ENCODE measurements at places on chromosomes 3 and 15. TPM values are rescaled to one million over a fixed set of nuclear protein-coding genes. Genes with fewer than 3 reads are reported as not detected.

Gene TMEM108
- total RNA-seq, result 9.0 TPM

Gene SH2D7
- not detected for total RNA-seq

Gene CD200R1
- not detected for total RNA-seq

Gene GJD2
- total RNA-seq, result 3.3 TPM

Gene C2CD4B
- not detected for total RNA-seq

Gene SLC9C1
- total RNA-seq, result not detected

Gene TMCO5A
- not detected for total RNA-seq

DNA sequence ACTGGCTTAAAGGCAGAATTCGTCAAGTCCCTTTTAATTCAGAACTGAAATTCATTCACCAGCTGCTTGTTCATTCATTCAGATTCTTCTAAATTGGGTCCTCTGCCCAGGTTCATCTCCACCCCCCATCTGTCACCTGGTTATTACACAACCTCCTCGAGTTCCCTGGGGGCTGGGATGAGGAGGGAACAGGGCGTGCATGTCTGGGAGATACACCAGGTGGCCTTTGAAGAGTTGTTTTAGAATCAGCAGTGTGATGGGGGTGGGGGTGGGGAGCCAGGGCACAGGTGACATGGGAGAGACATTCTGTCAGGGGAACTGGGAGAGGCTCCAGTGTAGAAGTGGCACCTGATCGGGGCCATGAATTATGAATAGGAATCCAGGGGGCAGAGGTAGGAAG is 8.2 kb downstream of the SNX33 start:
- H3K4me3 ChIP-seq, result peak overlapping the region; percentile 32
- H3K27ac ChIP-seq, result peak overlapping the region; percentile 67
- H3K4me1 ChIP-seq, result peaks cover 60% of the 10 kb centered on the region
- peaks cover 1% of the 10 kb centered on the region for H3K27me3 ChIP-seq
- DNase-seq, result no peak

DNA sequence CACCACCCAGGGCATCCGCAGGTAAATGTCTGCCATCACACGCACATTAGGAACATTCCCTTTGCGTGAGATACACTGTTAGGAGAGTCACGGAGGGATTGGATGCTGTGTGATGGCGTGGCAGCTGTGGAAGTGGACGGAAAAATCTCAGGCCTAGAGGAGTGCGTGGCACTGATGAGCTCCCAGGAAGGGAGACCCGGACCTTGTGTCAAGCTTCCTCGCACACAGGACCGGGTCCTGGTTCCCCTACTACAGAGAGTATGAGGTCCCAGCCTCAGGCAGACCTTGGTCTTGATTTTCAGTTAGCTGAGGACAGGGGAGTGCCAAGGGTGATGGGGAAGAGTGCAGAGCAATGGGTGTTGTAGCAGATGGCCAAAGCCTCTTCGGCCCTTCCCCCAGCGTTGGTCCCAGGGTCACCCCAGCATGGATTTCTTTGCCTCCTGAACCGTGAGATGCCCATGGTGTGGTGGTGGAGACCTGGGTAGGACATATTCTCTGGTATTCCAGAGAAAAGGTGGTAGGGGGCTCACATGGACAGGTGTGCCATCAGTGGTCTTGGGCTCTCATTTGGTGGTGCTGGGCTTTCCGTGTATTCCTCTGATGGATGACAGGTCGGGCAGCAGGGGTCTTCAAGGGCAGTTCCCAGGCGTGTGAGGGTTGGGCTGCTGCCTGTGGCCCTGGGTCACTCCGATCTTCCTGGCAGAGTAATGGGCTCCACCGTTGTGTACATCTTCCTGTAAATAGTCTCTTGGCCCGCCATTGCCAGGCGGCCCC is 105.1 kb downstream of the SNRPN start:
- H3K4me1 ChIP-seq, result no peaks in the 10 kb centered on the region
- peak overlapping the region; percentile 68 for H3K27ac ChIP-seq
- peaks cover 65% of the 10 kb centered on the region for H3K27me3 ChIP-seq
- no peak overlapping the region for H3K4me3 ChIP-seq

- no peak for DNase-seq
- peaks cover 4% of the 10 kb centered on the region for H3K36me3 ChIP-seq
- peak overlapping the region; percentile 100 for H3K4me3 ChIP-seq
- no peak overlapping the region for H3K27ac ChIP-seq
- peaks cover 9% of the 10 kb centered on the region for H3K4me1 ChIP-seq
Measured at GRCh38 chr3:32500880-32501782, 1.5 kb downstream of the CMTM6 start.

DNA sequence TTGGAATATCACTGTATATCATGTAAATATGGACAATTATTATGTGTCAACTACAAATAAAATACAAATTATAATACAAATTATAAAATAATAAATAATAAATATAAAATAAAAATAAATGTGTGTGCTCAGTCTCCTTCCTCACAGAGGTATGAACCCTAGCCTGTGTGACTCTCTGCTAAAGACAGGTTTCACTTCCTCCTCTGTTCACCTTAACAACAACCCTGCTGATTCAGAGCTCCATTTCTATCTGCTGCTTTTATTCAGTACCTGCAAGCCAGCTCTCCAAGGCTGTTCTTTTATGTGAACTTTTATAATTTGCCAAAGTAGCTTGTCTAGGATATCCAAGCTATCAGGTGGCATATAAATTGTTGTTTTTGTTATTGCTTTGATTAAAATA is 610.7 kb upstream of the GRM7 start:
- DNase-seq, result no peak
- H3K27ac ChIP-seq, result no peak overlapping the region
- H3K36me3 ChIP-seq, result peaks cover 5% of the 10 kb centered on the region
- no peaks in the 10 kb centered on the region for H3K27me3 ChIP-seq
- no peak overlapping the region for H3K4me3 ChIP-seq

DNA sequence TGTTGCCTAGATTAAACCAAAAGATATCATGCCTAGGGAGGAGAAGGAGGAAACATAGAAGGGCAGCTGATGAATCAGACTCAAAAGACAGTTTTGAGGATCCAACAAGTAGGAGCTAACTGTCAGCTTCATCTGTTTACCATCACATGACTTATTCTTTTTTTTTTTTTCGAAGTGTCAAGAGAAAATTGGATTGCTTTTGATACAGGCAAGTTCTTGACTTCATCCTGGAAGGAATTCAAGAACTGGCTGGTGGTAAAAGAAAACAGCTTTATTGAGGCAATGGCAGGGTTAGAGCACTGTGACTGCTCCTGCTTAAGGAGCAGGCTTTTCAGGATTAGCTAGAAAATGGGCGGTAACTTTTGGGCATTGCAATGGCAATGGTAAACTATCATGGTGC is 227.5 kb upstream of the KCNMB2 start:
- H3K4me3 ChIP-seq, result no peak overlapping the region
- H3K4me1 ChIP-seq, result peaks cover 4% of the 10 kb centered on the region
- no peak overlapping the region for H3K27ac ChIP-seq

GRCh38 chr3:141000686-141001085 is 50.5 kb upstream of the SPSB4 start:
- DNase-seq, result no peak
- no peak overlapping the region for H3K27ac ChIP-seq
- H3K36me3 ChIP-seq, result peaks cover 5% of the 10 kb centered on the region
- peaks cover 2% of the 10 kb centered on the region for H3K4me1 ChIP-seq
- no peak overlapping the region for H3K4me3 ChIP-seq

DNA sequence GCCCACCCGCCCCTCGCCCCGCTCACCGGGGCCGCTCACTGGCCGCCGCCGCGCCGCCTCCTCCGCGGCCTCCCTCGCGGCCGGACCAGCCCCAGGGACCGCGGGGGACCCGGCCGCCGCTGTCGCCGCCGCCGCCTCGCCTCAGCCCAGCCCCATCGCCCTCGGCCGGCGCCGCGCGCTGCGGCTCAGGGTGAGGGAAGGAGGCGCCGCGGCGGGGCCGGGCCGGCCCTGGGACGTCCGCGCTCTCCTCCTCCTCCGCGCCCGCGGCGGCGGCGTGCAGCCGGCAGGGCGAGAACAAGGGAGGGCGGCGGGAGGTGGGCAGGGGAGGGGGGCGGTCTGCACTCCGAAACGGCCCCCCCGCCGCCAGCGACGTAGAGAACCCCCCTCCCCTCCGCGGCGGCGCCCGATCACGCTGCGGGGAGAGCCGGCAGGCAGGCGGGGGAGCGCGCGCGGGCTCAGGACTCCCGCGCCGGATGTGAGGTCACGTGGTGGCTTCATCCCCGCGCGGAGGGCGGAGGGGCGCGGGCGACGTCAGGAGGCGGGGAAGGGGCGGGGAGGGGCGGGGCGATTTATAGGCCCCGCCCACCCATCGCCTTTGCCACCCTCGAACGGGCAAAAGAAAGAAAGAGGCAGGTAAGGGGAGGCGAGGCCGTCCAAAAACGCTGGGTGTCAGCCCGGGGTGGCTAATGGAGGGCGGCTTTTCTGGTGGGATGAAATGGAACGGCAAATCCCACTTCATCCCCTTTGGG is at the start of gene ATP13A3:
Gene ATP13A3 (minus strand): TSS at position 463 of the 749 bp plus-strand sequence. CDS start 24,812 bp downstream, outside the sequence.
- peak within 1 kb of the TSS; percentile 64 for H3K27ac ChIP-seq
- peaks cover 7% of the 10 kb centered on the region for H3K27me3 ChIP-seq
- peak; percentile 87 for DNase-seq
- H3K4me1 ChIP-seq, result peaks cover 5% of the 10 kb centered on the region
- H3K36me3 ChIP-seq, result peaks cover 8% of the 10 kb centered on the region
- H3K4me3 ChIP-seq, result peak within 1 kb of the TSS; percentile 90
